ENCODE measurements at places on chromosomes 7 and 10.

- no peak for DNase-seq
Observed at GRCh38 chr7:157439149-157439548, 102.3 kb downstream of the DNAJB6 start.

DNA sequence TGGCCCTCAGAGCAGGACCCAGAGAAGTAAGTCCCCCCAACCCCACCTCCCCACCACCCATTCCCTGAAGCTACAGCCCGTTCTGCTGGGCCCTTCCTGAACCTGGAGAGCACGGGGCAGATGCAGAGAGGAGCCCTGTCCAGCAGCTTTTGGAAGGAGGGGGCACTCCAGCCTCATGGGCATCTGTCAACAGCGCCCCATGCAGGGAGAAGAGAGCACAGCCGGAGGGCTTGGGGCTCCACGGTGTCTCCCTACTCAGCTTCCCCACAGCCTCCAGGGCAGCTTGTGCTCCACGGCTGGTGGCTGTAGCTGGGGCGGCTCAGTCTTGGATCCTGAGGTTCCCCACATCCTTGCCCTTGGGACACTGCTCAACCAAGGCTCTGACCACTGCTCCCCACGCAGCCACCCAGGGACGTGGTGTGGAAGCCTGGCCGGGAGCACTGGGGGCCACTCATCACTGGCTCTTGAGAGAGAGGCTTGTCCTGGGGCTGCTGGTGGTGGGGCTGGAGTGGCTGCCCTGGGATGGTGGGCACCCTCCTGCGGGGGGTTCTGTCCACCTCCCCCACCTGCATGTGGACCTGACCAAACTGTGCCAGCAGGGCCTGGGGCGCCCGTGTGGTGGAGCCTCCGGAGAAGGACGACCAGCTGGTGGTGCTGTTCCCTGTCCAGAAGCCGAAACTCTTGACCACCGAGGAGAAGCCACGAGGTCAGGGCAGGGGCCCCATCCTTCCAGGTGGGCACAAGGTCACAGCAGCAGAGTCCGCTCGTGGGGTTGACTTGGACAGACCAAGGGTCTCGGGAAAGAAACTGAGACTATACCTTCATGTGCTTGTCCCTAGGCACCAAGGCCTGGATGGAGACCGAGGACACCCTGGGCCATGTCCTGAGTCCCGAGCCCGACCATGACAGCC lies 4.5 kb downstream of the PRAP1 start:
- DNase-seq, result no peak

- no peak for DNase-seq
Observed at GRCh38 chr10:50231515-50232260, 19.6 kb downstream of the ASAH2 start.

DNA sequence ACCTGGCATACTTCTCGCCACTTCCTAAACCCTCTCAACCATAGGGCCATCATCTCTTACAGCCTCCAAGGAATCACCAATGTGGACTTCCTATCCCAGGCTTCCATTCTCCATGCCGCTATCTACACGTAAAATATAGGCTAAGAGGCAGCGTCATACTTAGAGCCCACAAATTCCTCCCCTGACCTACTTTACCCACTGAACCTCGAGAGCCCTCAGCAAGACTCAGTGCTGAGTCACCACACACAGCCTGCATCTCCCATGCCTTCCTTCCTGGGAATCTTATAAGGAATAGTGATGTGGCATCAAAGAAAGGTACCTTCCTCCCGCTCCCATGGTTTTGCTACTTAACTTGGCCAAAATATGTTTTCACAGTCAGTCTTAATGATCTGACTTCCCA lies 435.6 kb upstream of the NFE2L3 start:
- no peak for DNase-seq

- no peak for DNase-seq
Observed at GRCh38 chr10:29112827-29113615, 175.8 kb upstream of the LYZL1 start.
